ENCODE measurements at places on chromosomes 2 and 18.
A peak's percentile ranks its signal among the peaks of the same experiment; 100 is the strongest.

DNA sequence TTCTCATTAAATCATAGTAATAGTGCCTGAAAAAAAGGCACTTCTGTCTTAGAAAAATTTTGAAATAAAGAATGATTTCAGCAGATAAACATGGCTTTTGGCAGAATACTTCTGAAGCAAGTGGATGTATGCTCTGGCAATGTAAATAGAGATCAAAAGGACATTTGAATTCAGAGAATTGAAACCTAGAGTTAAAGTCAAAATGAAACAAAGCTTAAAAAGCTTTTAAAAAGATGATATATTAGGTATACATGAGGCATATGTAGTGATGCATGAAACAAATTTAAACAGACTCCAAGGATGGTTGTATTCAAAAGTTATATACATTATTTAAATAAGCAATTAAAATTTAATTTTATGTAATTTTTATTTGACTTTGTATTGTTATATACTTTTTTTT lies 1344.5 kb upstream of the TMEFF2 start:
- DNase-seq = no peak

DNA sequence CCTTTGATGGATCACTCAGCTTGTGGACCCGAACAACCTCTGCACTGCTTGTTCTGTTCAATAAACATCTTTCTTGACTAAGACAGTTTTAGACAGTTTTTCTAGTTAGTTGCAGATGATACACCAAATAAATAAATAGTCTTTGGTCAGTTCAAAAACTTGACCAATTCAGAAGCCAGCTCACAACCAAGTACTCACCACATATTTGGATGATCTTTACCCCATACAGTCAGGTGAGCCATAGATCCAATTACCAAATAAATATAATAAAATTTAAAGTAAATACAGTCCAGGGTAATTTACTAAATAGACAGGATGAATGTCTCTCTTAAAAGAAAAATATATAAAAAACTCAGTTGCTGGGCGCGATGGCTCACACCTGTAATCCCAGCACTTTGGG lies 18.2 kb downstream of the SCN3A start:
- no peak for DNase-seq

GRCh38 chr2:70258532-70258875 lies 567 bp downstream of the PCYOX1 start:
- no peak for DNase-seq

GRCh38 chr2:9126540-9126939 lies 80.1 kb upstream of the ASAP2 start:
- no peak for DNase-seq

GRCh38 chr2:136114382-136114781 lies 3.6 kb downstream of the CXCR4 start:
- no peak for DNase-seq

- DNase-seq = no peak
Measured at GRCh38 chr2:130380096-130380934, 24.5 kb downstream of the PTPN18 start.

GRCh38 chr2:105977212-105977611 lies 216.9 kb downstream of the UXS1 start:
- DNase-seq = peak; percentile 69

- peak; percentile 82 for DNase-seq
Measured at GRCh38 chr2:102103992-102104871, 38.3 kb upstream of the IL1R1 start.

- DNase-seq = no peak
Measured at GRCh38 chr18:8988260-8988871, 114.1 kb upstream of the NDUFV2 start.

DNA sequence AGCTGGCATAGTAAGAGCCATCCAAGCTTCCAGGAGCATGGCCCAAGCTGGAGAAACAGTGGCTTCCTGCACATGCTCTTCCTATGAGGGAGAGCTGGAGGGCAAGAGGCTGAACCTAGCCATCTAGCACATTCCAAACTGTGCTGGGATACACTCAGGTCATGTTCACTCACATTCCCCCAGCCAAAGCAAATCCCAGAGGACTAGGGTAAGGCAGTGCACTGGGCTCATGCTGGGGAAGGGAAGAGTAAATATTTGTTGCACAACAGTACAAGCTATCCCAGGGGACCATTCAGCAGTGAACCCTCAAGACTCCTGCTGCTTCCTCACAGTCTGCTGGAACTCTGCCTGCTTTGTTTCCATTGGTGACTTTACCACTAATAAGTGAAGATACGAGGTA lies 20.7 kb upstream of the GYPC start:
- no peak for DNase-seq

DNA sequence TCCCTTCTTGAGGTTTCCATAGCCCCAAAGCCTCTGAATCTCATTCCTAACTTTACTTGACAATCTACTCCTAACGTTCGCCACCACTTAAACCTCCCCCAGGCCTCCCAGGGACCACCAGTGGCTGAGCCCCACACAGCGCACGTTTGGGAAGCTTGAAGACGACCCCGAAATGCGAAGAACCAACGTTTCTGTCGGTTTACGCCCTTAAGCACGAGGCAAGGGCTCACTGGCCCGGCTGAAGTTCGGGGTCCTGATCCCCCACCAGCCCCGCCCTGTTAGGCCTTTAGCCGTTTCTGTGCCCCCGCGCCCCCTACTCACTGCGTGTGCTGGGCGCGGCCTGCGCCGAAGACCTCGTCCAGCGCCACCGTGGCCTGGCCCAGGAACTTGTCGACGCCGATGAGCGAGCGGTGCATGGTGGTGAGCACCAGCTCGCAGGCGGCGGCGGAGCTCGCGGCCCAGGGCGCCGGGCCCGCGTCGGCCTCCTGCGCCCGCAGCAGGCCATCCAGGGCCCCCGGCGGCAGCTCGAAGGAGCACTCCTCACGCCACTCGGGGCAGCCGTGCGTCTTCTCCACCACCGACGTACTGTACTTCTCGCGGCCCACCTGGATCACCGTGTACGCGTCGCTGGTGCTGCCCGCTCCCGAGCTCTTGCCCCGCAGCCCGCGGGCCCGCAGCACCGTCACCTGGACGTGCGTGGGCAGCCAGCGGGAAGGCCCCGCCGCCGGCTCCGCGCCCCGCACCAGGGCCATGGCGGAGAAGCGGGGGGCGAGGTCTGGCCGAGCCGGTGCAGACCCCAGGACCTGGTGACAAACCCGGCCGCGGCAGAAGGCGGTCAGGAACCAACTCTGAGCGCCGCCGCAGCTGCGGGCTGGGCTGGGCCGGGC lies 479 bp downstream of the RAB11FIP5 start:
- no peak for DNase-seq

DNA sequence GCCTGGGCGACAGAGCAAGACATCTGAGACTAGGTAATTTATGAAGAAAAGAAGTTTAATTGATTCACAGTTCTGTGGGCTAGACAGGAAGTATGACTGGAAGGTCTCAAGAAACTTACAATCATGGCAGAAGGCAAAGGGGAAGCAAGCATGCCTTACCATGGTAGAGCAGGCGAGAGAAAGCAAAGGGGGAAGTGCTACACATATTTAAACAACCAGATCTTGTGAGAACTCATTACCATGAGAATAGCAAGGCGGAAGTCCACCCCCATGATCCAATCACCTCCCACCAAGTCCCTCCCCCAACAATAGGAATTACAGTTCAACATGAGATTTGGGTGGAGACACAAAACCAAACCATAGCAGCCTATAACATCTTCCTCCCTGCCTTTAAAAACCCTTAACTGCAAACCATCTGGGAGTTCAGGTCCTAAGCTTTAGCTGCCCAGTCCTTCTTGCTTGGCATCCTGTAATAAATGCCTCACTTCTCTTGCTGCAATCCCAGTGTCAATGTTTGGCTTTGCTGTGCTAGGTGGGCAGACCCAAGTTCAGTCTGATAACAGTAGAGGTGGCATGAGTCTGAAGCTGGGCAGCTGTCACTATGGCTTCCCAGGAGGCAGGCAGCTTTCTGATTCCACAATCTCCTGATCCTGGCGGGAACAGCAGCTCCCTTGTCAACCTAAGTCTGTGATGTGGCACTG lies 11.2 kb upstream of the SP5 start:
- no peak for DNase-seq

DNA sequence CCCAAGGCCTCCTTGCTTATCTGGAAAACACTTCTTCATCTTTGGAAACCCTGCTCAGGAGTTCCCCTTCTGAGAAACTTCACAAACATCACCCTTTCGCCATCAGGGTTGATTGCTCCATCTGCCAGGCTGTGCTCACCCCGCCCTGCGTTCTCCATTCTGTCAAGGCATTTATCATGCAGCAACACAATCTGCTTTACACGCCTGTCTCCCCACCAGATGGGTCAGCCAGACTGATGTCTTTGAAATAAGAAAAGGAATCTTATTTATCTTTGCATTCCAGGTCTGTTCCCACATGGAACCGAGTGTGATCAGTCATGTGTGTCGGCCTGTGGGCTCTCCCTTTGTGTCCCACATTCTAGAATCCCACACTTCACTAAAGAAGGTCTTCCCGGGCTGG lies 110.0 kb upstream of the ARL4C start:
- no peak for DNase-seq

- no peak for DNase-seq
Measured at GRCh38 chr2:185393091-185393490, 345.5 kb upstream of the FSIP2 start.

All from AG09309 (cell line).